Sigmoid colon (tissue), 7 donors: ENCODE measurements at places on chromosomes 4 and X. TPM values are rescaled to one million over a fixed set of nuclear protein-coding genes. Genes with fewer than 3 reads are reported as not detected.

DNA sequence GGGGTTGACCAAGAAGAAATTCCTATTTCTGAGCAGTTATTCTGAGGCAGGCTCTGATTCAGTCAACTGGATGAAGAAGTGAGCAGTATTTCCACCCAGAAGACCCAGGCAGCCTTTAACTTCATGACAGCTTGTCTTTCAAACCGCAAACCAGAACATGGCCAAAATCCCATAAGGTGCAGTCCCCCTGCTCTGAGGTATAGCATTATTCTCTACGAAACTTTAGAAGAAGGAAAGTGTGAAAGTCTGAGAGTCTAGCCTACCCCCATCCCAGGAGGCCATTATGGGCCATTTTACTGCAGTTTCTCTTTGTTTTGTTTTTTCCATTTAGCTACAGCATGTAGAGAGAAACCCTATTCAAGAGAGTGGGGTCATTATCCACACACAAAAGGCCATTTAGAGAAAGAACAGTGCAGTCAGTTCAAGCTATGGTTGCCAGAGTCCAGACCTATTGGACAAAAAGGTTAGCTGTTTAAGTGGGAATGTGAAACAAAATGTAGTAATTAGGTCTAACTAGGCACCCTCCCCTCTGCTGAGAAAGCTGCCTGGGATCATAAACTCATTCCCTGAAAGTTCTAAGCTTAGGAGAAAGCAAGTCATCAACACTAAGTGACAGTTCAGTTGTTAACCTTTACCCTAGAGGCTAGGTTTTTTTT lies 52.1 kb upstream of the RASGEF1B start:
- DNase-seq, result no peak

DNA sequence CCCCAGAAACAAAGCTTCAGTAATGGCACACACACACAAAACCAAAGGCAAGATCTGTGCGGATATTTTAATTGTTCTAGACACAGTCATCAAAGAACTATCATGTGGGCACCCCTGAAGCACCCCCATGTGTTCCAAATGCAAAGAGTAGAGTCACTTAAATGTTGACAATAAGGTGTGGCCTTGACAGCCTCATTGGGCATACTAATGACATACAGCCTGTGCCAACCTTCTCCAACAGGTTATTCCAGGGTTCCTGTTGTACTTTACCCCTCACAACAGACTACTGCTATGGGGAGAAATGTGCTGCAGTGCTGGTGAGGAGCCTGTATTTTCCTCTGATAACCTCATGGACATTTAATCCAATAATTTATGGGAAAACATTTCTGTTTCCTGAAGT lies 29.8 kb upstream of the CT47C1 start:
- no peak for DNase-seq

- no peak for DNase-seq
Observed at GRCh38 chr4:74322301-74322700, 14.0 kb downstream of the EPGN start.

- DNase-seq, result no peak
Observed at GRCh38 chrX:119981286-119982070, 37.9 kb upstream of the NKAP start.

- no peak for DNase-seq
Observed at GRCh38 chrX:143121477-143121876, 95.7 kb downstream of the SPANXN4 start.

- peak; percentile 68 for DNase-seq
Observed at GRCh38 chrX:3346501-3347259, at the start of gene MXRA5. Gene MXRA5, minus strand, starts transcription at chrX:3346652. Its CDS starts 2,819 bp downstream, at chrX:3343833.

DNA sequence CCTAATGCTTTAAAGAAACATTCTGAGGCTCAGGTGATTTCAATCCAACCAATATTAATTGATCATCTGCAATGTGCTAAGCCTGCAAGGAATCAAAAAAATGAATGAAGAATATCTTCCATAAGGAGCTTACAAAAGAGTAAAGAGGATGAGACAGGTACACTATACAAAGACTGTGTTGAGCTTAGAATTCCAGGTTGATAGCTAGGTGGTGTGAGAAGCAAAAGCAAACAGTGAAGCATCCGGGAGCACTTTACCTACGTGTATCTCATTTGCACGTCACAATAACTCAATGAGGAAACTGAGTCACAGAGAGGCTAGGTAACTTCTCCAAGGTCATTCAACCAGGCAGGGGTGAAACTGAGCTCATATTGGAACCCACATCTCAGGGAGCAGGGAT lies 37.1 kb downstream of the FAM114A1 start:
- no peak for DNase-seq

DNA sequence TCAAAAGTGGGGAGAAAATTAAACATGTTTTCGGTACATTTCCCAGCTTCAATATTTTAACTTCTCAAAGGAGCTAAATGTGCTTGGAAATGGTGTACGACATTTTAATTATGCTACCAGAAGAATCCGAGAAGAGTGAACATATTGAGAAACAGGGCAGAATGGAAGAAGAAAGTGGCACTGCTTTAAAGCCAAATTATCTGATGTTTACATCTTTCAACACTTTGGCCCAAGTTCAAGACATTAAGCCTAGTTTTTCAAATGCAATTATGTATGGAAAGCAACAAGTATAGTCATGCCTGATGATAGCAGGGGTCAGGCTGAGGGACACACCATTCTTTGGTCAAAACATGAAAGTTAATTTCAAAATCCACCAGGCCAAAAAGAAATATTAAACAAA lies 577.9 kb upstream of the ZFP42 start:
- no peak for DNase-seq

GRCh38 chrX:97494756-97495372 lies 611.2 kb downstream of the RPA4 start:
- DNase-seq, result no peak

GRCh38 chr4:31290836-31291235 lies 570.7 kb downstream of the PCDH7 start:
- no peak for DNase-seq

- no peak for DNase-seq
Observed at GRCh38 chr4:38266616-38267015, 306.4 kb downstream of the PTTG2 start.

GRCh38 chrX:17814557-17814956 lies 46.5 kb downstream of the RAI2 start:
- DNase-seq, result no peak

DNA sequence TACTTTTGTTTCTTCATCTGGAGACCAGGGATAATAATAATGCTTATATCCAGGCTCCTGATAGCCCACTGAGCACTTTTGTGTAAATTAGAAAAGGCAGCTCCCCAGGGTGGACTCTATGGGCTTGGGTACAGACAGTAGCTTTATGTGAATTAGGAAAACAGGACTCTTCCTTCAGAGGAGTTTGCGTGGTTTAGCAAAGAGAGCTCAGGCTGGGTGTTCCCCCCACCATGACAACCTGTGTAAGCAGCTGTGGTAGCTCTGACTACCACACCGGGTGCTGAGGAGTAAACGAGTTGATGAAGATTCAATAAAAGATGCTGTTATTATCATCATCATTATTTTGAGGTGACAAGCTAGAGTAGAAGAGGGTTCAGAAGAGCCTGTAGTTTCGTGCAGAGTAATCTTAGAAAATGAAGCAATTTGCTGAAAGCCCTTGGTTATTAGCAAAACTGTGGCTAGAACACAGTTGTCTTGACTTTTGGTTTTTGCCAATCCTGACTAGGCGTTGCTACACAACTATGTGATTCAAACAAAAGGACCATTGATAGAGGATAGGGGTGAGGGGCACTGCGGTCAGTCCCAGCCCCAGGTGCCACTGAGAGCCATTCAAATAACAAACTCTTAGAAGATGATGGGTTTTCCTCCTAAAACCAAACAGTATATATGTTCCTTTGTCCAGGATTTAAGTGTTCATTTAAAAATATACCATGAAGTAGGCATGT lies 60.6 kb upstream of the LIMCH1 start:
- no peak for DNase-seq

DNA sequence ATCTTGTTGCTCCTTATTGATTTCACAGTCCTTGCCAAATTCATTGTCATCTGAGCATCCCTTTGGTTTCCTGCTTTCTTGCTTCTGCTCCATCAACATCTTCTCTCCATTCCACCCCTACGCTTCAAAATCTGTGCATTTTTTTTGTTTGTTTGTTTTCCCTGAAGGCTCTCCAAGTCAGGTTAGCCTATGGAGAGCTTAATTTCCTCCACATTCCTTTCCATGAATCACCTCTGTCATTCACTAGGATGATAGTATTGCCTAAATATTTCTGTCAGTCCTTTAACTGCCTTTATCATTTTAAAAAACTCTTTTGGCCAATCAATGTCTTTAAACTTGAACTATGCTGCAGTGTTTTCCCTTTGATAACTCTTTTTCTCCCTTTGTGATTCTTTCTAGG lies 67.7 kb downstream of the PPARGC1A start:
- no peak for DNase-seq

The GYPE gene
- not detected for total RNA-seq

The CXCL6 gene
- not detected for total RNA-seq

The TMEM35A gene
- total RNA-seq, result 58.4 TPM

The TMPRSS11F gene
- total RNA-seq, result not detected

The ATP1B4 gene
- total RNA-seq, result not detected

The ALAS2 gene
- total RNA-seq, result not detected

The XAGE1B gene
- total RNA-seq, result not detected

The F8A2 gene
- not detected for total RNA-seq

The CXorf65 gene
- total RNA-seq, result not detected

The MAGEC1 gene
- total RNA-seq, result not detected
